ENCODE measurements at places on chromosomes 5 and 9.

GRCh38 chr5:96053063-96053735 lies 91.5 kb upstream of the ELL2 start:
- no peak for DNase-seq

DNA sequence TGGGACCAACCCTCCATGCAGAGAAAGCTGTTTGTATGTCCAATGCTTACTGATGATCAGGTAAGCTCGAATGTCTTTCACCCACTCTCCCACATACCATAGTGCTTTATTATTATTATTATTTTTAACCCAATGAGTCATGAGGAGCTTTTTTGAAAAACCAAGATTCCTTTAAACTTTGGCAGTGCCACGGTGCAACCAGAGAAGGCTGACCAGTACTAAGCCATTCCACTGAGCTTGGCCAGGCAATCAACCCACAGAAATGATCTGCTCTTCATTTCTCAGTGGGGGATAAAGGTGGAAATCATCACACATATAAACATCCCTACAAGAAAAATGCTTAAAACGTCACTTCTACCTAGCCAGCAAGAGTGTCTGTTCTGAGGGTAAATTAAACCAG lies 35.5 kb downstream of the JAKMIP2 start:
- DNase-seq = no peak

GRCh38 chr5:163794993-163795392 lies 289.6 kb downstream of the MAT2B start:
- DNase-seq = no peak

GRCh38 chr9:125536776-125537175 lies 170.2 kb downstream of the MAPKAP1 start:
- DNase-seq = no peak

- DNase-seq = no peak
Observed at GRCh38 chr9:81850724-81851123, 77.5 kb upstream of the SPATA31D4 start.

- DNase-seq = peak; percentile 47
Observed at GRCh38 chr9:89000973-89001916, 10.0 kb downstream of the S1PR3 start.

- DNase-seq = no peak
Observed at GRCh38 chr9:127568618-127568970, 43.5 kb upstream of the STXBP1 start.

DNA sequence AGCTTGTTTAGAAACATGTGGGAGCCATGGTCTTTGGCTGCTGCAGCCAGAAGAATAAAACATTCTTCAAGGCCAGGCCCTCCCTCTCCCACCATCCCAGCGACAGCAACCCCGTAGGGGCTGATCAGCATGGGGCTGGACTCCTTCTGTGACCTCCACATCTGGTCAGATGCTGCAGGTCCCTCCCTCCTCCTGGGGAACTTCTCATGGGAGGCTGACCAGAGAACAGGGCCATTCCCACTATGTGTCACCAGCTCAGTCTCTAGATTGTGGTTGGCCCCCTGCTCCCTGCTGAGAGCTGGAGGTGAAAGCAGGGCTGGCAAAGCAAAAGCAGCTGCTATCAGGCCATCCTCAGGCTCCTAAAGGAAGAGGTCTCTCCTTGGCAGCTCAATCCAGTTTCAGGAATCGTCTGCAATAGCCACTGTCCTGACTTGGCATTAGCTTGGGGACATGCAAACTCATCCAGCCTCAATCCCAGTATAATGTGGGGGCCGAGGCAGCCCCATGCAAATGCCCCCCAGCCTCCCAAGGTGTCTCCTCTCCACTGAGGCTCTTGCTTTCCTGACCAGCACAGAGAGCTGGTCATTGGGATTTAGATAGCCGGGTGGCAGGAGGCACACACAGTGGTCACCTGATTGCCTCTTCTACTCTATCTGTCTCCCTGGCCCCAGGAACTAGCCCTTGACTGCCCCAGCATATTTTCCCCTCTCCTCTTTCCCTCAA lies 81.5 kb downstream of the NRG2 start:
- no peak for DNase-seq

- no peak for DNase-seq
Observed at GRCh38 chr9:33180526-33181184, 13.5 kb upstream of the B4GALT1 start.

GRCh38 chr9:129523943-129524581 lies 96.8 kb downstream of the C9orf50 start:
- DNase-seq = no peak

- no peak for DNase-seq
Observed at GRCh38 chr5:82735160-82735789, 341.9 kb downstream of the TMEM167A start.

GRCh38 chr9:26684029-26684428 lies 208.6 kb downstream of the CAAP1 start:
- DNase-seq = no peak

- no peak for DNase-seq
Observed at GRCh38 chr9:122213102-122213588, 15.6 kb downstream of the LHX6 start.

DNA sequence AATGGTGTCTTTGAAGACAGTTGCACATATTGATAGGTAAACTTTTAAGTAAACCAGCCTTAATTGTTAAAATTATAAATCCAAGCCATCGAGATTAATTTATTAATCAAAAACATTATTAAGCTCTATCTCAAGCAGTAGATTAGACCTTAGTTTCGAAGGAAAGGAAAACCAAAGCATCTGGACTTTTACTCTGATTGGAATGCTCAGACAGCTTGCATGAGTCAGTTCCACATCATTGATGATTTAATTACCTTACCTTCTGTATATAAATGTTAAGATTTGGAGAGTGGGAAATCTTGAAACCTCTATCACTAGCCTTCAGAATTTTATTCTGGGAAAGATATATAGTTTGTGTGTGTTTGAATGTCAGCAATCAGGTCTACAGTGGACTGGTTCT lies 23.9 kb downstream of the DCP2 start:
- no peak for DNase-seq

DNA sequence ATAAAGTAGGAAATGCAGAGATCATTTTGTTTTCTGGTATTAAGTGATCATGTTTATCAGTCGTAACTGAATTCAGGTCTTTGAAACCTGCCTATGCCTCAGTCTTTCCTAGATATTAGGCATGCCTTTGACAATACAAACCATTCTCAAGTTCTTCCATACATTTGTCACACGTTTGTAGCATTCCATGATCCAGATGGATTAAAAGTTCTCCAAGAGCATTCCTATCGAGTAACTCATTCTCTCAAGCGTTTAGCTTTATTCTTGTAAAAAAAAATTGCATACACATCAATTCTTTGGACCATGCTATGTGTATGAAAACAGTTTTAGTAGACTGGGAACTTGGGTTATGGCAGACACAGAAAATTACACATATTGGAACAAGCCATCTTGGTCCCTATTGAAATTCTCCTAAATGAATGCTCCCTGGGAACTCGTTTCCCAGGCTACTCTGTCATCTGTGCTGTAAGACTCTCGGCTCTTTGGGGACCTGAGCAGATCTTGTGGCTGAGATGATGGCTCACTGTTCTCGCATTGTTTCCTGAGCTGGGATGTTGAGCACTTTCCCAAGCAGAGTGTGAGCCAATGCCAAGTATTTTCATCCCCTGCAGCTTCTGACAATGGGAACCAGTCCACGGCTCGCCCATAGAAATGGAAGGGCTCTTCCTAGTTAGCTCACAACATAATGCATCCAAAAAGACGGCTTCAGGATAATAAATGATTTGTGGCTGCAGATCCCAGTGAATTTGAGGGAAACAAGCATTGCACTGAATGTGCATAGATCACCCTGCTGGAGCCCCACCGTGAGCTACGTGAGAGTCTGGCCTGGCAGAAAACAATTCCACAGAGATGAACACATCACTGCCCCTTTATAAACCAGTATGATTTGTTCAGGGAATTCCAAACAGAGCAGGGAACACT lies 230.2 kb downstream of the IRX1 start:
- DNase-seq = no peak

- DNase-seq = no peak
Observed at GRCh38 chr9:36207016-36207415, 16.3 kb downstream of the CLTA start.

DNA sequence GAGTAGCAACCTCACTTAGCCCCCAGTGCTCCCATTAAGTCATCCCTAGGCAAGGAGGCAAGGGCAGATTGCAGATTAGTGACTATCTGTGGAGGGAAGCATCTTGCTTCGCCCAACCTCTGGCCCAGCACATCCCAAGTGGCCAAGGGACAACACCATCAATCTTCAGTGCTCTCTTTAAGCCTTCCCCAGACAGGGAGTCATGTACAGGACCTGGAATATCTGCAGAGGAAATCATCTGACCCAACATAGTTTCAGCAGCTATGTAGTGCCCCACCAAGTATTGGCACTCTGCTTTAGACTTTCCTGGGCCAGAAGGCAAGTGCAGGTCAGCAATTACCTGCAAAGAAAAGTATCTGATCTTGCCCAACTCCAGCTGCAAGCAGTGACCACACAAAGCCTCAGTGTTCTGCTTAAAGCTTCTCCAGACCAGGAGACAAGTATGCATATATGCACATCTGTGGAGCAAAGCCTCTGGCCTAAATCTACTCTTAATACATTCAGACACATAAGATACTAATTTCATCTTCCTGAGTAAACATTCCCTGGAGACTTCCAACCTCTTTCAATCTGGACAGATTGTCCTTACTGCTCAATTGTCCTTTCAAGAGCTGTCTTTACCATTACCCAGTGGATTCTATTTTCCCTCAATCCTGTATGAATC lies 224.8 kb upstream of the VLDLR start:
- no peak for DNase-seq

- DNase-seq = no peak
Observed at GRCh38 chr5:177425196-177425800, 1.2 kb upstream of the GRK6 start.

- no peak for DNase-seq
Observed at GRCh38 chr5:138082033-138082432, 1.8 kb upstream of the WNT8A start.

DNA sequence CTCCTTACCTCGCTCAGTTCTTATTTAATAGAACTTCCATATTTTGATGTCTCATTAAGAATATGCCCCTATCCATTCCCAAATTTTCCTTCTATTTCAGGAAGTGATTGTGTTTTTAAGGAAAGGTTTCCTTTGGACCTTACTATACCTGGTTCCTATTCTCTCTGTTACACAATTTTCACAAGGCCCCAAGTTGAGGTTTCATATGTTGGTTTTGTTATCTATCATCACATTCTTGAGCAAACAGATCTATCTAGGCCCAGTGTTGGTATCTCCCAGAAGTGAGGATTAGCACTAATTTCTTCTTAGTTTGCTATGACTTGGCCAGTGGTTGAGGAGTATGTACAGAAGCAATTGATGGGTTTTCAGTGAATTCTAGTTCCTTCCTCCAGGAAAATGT lies 41.5 kb downstream of the ALG2 start:
- DNase-seq = no peak

DNA sequence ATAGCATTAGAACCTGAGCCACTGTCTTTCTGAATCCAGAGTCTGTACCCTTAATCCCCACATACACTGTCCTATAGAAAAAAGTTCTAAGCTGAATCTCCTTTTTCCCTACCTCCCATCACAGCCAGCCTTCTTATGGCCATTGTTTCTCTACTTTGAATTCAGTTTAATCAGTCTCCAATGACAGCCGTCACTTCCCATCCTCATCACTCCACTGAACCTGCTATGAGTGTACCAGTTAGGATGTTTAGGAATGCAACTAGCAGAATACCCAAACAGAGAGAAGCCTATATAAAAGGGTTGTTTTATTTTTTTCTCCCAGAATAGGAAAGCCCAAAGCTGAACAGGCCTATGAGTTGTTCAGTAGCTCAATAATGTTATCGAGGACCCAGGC lies 220.4 kb upstream of the NREP start:
- DNase-seq = no peak

- DNase-seq = no peak
Observed at GRCh38 chr5:27313549-27313948, 275.2 kb upstream of the CDH9 start.

- DNase-seq = no peak
Observed at GRCh38 chr9:135135171-135135928, 47.9 kb downstream of the OLFM1 start.

- no peak for DNase-seq
Observed at GRCh38 chr5:85931220-85931619, 686.5 kb upstream of the COX7C start.

DNA sequence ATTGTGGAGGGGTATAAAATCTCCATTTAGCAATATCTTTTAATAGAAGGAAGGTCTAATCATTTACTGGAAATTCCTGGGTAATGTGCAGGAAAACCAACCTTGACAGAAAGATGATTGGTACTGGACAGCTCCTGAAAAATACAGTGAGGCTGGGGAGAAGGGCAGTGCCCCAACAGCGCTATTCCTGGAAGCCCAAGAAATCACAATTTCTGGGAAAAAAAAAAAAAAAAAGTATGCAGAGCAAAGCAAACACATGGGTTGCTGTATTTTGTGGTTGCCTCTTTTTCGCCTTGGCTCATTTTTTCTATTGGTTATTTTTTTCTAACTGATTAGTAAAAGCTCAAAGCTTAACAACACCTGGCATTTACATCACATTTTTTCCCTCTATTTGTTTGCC lies 249.7 kb downstream of the ENC1 start:
- no peak for DNase-seq

- no peak for DNase-seq
Observed at GRCh38 chr5:139700711-139701055, 52.5 kb downstream of the CXXC5 start.

GRCh38 chr5:156802501-156802900 lies 47.6 kb upstream of the PPP1R2B start:
- DNase-seq = no peak

- DNase-seq = no peak
Observed at GRCh38 chr5:31965227-31965626, 208.9 kb downstream of the GOLPH3 start.

DNA sequence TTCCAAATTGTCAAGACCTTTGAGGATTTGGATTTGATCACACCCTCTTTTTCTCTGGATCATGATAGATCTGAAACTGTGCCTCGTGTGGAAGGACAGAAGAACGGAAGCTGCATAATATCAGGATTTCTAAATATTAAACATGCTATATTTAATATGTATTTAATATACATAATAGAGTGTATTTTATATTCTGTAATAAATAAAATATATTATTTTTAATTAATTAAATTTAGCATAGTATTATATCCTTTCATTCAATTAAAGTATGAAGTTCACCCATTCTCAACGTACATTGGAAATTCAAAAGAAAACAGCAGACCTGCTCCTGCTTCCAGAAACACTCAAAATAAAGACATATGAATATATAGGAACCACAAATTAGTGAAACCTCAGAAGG lies 70.6 kb upstream of the GLIS3 start:
- no peak for DNase-seq

GRCh38 chr5:92527311-92528078 lies 1053.5 kb downstream of the NR2F1-AS1 start:
- no peak for DNase-seq

All from NCI-H774 (cell line).